ENCODE measurements at places on chromosomes 6 and 20.

- peak; percentile 94 for DNase-seq
These were observed 323.1 kb downstream of the HDGFL1 start for GRCh38 chr6:22892452-22892851.

GRCh38 chr6:15735567-15736265 is 72.9 kb upstream of the DTNBP1 start:
- no peak for DNase-seq

DNA sequence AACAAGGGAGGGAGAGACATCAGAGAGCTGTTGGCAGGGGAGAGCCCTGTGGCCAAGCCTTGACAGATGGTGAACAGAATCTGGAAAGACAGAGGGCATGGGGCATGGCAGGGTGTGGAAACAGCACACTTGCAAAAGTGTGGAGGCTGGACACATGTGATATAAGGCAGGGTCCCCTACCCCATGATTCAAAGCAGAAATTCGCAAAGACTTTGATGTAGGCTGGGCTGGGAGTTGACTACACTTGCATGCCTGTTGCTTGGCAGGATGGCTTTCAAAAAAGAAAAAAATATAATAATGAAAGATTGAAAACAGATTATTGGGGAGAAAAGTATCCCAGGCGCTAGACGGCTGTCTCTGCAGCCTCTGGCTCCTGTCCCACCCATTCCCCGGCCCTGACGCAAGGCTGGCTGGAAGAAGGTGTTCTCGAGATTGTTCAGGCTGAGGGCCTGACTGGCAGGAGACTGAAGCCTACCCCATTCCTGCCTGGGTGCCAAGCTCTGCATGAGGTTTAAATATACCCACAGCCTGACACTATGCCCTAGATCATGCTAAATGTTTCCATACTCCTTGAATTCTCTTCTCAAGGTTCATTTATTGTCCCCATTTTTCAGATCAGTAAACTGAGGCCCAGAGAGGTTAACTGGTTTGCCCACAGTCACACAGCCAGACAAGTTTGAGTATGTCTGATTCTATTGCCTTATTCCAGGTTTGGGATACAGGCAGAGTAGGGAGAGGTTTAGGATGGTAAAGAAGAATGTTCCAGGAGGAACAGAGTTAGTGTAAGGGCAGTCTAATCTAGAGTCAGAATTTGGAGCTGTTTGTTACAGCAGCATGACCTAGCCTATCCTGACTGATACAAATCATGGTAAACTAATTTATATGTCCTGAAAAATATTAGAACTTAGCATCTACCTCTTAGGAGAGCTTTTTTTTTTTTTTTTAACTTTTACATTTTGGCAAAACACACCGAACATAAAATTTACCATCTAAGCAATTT is 23.4 kb upstream of the CCN5 start:
- DNase-seq, result no peak

GRCh38 chr20:4691753-4692152 is 30.0 kb upstream of the PRND start:
- no peak for DNase-seq

GRCh38 chr6:82555801-82556200 is 192.2 kb downstream of the TPBG start:
- DNase-seq, result peak; percentile 28

DNA sequence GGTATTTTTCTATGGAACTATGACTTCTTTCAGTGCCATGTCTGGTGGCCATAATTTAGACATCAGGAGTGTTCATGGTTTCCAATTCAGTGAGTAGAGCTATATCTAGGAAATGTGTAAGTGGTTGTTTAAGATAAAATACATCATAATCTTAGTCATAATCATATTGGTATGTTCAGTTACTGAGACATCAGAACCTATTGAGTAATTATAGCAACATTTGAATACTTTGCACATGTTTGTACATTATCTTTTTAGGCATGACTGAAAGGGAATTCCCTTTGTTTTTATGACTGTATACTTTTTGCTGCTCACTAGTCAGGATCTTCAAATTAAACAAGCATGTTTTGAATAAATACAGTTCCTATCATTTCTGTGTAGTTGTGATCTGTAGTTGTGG is 64.0 kb downstream of the STXBP5 start:
- DNase-seq, result no peak

GRCh38 chr6:123879749-123880148 is 76.1 kb downstream of the NKAIN2 start:
- no peak for DNase-seq

DNA sequence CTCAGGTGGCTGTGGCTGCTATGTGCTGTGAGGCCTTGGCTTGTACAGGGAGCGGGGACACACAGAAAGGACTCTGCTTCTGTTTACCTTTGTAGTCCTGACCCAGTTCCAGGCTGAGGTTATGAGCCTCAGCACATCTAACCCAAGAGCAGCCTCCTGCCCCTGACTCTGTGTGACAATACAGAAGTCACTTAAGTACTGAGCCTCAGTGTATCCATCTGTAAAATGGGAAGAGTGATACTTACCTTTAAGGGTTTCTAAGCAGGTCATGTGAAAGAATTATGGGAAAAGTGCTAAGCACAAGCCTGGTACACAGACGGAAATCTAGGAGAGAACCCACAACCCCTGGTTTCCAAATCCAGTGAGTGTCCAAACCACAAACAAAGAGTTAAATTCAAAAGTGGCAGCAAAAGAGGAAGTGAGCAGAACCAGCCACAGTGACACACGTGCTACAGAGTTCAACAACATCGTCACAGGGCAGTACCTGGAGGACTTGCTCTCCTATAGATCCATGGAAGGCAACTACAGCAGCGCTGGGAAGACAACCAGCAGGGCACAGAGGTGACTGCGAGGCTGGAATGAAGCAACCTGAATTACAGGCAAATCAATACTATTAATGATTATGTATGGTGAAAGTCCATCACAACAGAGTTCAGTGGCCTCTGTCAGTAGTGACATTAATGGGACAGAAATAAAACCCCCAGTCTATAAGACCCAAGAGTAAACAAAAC is 12.5 kb downstream of the TRIM26 start:
- no peak for DNase-seq

DNA sequence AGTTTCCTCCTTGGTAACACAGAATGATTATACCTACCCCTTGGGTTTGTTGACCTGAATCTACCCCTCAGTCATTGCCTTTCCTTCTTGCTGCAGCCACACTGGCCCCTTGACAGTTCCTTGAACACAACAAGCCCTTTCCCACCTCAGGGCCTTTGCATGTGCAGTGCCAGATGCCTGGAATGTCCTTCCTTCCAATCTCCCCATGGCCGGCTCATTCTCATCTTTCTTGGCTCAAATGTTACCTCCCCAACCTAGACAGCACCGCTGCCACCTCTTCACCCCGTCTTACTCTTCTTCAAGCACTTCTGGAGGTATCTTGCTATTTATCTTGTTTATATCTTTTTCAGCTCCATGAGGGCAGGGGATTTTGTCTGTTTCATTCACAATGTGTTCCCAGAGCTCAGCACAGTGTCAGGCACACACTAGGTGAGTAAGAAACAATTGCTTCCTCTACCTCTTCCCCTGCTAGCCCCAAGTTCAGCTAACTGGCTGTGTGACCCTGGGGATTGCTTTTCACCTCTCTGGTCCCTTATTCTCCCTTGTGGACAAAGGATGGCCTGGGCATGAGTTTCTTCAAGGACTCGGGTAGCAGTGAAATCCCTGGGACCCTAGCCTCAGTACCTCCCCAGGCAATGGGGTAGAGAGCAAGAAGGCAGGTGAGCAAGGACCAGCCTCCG is 121.5 kb downstream of the CEBPB start:
- no peak for DNase-seq

DNA sequence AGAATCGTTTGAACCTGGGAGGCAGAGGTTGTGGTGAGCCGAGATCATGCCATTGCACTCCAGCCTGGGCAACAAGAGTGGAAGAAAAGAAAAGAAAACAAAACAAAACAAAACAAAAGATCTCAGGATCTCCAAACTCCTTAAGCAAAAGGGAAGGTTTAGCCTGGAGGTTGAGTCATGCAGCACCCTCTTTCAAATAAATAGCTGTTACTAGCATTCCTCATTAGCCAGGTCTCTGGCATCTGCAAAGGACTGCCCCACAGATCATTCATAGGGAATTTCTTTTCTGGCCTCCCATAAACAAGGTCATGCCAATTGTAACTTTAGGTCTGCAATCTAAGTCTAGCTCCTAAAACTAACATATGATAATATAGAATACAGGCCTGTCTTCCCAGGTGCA is 37.2 kb downstream of the EDN1 start:
- no peak for DNase-seq

DNA sequence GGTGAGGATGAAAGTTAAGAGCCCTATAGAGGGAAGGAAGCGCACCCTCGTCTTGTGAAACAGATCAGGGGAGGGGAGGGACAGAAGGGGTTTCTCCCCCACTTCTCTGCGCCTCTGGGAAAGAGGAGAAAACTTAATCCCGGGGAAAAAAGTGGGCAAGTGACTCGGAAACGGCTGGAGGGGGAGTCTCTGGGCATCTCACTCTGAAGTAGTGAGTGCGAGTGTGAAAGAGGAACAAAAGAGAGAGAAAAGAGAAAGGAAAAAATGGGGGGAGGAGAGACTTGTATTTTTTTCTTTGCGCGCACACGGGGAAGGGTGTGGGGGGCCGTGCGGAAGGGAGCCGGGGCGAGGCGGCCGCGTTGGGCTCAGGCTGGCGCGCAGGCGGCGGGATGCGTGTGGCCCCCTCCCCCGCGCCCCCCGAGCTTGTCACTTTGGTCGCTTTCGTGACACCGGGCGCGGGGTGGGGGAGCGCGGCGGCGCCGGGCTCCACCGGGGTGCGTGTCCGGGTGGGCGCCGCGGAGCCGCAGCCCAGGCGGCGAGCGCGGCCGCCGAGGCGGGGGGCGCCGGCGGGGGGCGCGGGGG is 454 bp downstream of the L3MBTL3 start:
- DNase-seq, result no peak

GRCh38 chr6:563863-564262 is 93.0 kb downstream of the HUS1B start:
- DNase-seq, result no peak

- DNase-seq, result no peak
These were observed 5.8 kb downstream of the TXNDC5 start for GRCh38 chr6:7904654-7905319.

DNA sequence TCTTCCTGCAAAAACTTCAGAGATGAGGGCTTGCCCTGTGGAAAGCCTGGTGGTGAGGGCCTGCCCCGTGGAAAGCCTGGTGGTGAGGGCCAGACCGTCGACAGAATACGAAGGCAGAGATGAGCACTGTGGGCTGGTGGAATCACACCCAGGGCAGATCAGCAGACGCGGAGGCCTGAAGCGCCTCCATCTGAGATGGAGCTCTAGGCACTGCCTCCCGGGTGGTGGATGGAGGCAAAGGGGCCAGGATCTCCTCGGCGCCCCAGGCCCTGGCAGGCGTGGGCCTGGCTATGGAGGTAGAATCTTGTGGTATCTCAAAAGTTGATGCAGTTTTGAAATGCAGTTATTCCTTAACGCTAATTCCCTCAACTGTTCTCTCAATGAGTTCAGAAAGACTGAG is 104.8 kb downstream of the PSMB1 start:
- DNase-seq, result no peak

DNA sequence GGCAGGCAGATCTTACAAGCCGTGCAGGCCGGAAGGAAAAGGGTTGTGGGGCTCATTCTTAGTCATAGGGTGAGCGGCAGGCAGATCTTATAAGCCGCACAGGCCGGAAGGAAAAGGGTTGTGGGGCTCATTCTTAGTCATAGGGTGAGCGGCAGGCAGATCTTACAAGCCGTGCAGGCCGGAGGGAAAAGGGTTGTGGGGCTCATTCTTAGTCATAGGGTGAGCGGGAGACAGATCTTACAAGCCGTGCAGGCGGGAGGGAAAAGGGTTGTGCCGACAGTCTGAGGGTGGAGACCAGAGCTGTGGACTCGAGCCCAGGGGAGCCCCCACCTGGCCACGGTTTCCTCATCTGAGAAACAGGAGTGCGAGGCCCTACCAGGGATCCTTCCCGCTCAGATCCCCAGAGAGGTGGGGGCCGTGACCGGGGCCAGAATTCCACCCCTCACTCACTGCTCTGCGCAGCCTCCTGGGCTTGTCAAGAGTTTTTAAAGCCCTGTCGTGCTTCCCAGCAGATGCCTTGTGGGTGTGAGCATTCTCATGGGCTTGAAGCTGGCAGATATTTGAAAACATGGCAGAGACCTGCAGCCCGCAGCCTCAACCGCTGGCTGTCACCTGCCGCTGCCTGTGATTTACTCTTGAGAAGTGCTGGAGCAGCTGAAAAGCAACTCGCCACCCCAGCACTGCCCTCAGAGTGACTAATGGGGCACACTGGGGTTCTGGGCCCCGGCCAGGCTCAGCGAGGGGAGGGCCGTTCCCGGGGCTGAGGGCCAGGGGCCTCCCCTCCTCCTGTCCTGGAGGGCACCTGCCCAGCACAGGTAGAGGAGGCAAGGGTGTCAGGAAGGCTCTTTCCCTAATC is 31.9 kb downstream of the NTSR1 start:
- DNase-seq, result peak; percentile 87

- peak; percentile 65 for DNase-seq
These were observed 44.3 kb downstream of the KHDC1L start for GRCh38 chr6:73180763-73181619.

DNA sequence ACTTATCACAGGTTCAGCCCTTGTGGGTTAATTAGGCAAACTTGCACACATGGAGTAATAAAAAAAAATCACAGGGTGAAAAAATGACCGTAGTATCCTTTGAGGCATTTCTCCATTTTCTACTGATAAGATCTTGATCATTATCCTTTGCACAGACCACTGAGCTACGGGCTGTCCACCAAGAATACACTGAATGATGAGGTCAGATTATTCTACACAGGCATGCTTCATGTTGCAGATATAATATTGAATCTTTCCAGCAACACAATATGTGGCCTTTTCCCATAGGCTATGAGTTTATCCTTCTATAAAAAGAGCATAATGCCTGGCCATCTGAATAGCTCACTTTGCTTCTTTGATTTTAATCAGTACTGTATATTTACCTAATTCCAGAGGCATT is 168.9 kb downstream of the FRK start:
- no peak for DNase-seq

GRCh38 chr6:127533736-127534135 is 14.6 kb upstream of the MTCL3 start:
- DNase-seq, result no peak

- no peak for DNase-seq
These were observed 6.9 kb downstream of the NOTCH4 start for GRCh38 chr6:32216998-32217397.

GRCh38 chr6:108004861-108005260 is 46.9 kb upstream of the SEC63 start:
- no peak for DNase-seq

- no peak for DNase-seq
These were observed 102.5 kb upstream of the ARG1 start for GRCh38 chr6:131470534-131470933.

DNA sequence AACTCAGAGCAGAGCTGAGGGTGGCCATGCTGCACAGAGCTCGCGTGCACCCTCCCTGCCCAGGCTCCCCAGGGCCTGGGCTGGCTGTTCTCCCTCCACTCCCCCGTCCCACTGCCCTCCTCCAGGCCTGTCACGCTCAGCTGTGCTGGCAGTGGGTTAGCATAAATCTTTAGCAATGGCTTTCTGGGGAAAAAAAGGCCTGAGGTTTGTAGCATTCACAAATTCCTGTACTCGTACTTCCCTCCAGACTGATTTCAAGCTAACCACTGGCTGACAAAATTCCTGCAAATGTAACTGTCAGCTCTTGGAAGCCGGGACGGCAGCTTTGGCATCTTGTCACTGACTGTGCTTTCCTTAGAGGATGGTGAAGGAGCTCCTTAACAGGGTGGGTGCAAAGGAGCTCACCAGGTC is 22.3 kb upstream of the SMOC2 start:
- no peak for DNase-seq

GRCh38 chr20:52081066-52081465 is 110.5 kb downstream of the ZFP64 start:
- DNase-seq, result no peak

GRCh38 chr20:38326309-38326708 is 20.0 kb upstream of the LBP start:
- no peak for DNase-seq

- DNase-seq, result no peak
These were observed 68.7 kb downstream of the SYCP2 start for GRCh38 chr20:59864726-59865125.

All from stromal cell of bone marrow (primary cell).